Smooth muscle cell of the brain vasculature (primary cell): ENCODE measurements at places on chromosomes 12 and 14.

DNA sequence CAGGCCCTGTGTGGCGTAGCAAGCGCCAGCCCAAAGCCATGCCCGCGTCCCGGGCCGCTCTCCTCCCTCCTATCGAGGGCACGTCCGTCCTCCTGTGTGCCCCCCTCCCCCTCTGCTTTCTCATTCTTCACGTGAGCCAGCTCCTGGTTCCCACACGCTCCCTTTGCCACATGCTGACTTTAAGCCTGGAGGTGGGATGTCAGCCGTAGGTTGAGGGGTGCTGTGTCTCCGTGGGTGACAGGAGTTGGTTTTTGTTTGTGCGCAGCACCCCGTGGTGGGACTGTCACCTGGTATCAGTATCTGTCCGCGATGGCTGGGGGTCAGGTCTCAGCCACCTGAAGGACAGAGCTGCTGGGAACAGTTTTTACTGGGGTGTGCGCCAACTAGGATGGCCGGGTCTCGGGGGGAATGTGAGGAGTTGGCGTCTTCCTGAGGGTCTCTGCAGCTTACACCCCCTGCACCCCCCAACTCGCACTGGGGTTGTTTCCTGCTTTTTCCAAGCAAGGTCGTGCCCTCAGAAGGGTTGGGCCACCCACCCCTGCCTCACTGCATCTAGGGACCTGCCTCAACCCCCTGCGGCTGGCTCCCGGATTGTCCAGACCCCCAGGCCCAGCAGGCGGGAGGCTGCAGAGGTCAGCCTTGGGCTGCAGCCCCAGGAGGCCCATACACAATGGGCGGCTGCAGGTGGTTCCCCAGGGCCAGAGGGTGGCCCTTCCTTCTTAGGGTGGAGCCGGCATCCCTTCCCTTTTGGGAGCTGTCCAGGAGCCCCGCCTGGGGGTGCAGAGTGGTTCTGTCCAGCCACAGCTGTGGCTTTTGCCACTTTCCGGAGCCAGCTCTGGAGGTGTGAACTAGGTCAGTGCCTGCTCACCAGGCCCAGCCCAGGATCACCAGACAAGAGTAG lies 7.3 kb downstream of the ULK1 start:
- no peak for DNase-seq

GRCh38 chr14:51539571-51540037 lies 112.1 kb upstream of the FRMD6 start:
- DNase-seq, result no peak

DNA sequence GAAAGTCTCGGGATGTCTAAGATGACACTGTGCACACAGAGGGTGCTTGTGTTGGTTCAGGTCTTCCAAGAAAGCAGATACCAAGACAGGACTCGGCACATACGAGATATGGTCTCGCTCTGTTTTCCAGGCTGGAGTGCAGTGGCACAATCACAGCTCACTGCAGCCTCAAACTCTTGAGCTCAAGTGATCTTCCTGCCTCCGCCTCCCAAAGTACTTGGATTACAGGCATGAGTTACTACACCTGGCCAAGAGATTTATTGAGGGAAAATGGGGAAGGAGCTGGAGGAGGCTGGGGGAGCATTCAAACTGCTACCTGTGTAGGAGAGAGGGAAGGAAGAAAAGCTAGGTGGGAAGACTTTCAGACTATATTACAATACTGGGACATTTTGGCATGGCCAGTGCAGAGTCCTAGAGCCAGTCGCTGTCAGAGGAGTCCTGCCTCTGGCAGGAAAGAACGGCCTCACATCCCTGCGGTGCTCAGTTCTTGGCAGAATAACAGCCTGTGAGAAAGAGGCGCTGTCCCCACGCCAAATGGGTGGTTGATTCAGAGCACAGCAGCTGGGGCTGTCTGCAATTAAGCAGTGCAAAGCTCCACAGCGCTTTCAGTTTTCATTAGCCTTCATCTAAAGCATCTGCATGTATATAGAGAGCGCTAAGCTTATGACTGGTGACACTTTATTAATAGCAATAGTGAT lies 18.3 kb downstream of the SLC17A8 start:
- DNase-seq, result no peak

DNA sequence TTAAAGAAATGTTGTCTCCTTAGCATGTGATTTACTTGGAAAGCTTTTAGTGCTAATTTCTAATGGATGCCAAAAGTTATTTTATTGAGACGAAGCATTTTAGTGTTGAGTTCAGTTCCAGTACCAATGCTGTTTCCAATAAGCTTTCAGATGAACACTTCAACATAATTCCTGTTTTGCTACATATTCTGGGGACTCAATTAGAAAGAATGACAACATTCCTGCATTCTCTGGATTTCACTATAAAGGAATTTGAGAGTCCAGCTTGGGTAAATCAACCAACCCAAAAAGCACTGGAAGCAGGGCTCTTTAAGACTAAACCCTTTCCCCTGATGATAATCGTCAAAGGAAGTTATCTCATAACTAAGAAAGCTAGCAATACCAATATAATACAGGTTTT lies 353.0 kb upstream of the TMTC1 start:
- DNase-seq, result no peak

- DNase-seq, result no peak
Observed at GRCh38 chr12:15731940-15732339, 57.2 kb downstream of the EPS8 start.

DNA sequence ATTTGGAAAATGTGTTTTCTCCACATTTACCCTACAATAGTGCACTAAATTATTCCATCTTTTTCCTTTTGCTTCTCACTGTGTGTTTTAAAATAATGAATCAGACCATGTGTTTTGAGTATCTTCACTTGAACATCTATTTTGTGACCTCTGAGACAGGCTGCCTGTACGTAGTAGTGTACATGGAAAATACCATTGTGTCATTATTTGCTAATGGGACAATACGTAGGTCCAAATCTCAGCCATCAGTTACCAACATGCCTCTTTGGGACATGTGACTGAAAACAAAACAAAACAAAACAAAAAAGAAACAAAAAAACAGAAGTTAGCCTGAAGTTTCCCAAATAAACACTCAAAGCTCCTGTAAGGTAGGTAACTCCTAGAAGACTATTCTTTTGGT lies 7.1 kb upstream of the MYF6 start:
- DNase-seq, result no peak
